Stromal cell of bone marrow (primary cell): ENCODE measurements at places on chromosomes 1 and 21.

DNA sequence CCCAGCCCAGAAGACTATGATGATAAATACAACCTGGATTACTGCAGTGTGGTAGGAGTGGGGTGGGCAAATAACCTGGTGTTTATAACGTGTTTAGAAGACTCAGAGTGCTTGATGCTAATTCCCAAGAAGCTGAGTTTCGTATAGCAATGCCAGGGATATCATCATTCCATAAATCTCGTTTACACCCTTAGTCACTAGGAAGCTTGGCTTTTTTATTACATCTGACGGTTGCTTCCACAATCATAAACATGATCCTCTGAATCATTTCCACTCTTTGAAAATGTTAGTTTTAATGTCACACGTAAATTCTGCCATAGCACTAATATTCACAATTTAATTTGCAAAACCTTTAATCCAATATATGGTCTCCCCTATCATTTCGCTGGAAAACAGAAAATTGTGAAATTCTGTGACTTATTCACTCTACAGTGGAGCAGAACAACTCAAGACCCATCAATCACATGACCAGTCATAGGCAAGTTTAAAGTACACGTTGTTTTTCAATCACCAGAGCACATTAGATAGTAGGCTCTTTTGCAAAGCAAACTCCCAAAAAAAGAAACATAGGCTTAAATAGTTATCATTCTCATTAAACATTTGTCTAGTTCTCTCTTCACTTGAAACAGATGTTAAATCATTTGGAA, 321.0 kb downstream of the LTN1 start:
- no peak for DNase-seq

GRCh38 chr1:80994038-80994437, 806.7 kb upstream of the ADGRL2 start:
- DNase-seq = no peak

DNA sequence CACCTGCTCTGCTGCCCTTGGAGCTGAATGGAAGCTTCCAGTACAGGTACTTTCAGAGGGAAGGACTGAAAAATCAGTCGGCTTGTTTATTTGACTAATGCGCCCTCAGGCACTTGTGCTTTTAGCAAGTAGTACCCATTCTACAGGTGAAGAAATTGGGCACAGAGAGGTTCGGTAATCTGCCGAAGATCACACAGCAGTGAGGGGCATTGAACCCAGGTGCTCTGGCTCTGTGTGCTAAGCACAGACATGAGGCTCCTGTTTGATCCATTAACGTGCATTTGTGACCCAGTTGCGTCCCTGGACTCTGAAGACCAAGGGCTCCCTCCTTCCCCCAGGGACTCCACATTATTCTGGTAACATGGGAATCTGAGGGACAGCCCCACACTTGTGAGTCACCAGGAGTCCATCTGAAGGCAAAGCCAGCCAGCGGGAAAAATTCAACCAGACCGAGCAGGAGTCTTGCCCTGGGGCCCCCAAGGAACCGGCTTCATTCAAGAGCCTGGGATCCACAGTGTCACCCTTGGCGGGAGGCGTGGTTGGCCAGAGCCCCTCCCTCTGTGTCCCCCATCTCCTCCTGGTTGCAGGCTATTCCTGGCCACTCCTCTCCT, 192.4 kb upstream of the ARHGEF16 start:
- DNase-seq = no peak

DNA sequence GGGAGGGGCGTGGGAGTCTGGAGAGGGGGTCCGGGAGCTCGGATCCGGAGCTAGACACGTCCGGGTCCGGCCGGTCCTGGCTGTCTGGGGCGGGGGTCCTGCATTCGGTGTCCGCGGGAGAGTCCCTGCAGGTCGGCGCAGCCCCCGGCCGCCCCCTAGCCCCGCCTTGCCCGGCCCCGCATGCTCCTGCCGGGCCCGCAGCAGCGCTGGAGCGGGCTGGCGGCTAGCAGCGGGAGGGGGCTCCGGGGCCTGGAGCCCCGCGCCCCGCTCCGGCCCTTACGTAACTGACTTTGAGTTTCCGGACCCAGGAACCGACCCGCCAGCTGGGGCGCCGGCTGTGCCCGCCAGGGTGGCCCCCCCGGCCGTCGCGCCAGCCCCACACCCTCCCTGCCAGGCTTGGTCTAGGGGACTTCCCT, 26.9 kb upstream of the EPB41 start:
- no peak for DNase-seq

DNA sequence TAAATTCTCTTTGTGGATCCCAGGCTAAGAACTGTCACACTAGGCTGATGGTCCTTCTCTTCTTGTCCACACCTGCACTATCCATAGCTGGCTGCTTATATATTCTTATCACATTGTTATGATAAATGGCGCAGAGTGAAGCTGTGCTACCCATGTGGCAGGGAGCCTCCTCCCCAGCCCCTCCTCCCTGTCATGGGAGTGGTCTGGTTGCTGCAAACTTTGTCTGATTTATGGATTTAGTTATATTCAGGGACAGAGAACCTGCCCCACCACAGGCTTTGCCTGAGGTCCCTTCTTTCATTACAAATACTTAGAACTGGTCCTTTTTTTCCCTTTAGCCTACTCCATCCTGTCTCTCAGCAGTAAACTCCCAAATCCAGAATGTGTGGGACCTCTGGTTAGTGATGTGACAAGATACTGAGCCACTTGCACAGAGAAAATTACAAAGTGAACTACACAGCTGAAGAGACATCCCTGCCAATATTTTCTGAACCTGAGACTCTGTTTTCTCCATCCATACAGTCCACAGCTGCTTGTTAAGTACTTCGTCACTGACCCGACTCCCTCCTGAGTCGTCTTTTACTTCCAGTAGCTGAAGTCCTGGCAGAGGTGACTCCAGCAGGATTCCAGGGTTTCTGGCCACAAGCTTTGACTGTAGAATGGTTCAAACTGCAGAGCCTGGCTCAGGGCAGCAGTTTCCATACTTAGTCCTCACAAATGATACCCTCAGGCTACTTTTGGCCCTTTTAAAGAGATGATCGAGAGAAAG, 37.6 kb downstream of the PTGFRN start:
- DNase-seq = no peak

GRCh38 chr1:234913771-234914170, 214.9 kb downstream of the TOMM20 start:
- DNase-seq = no peak

- DNase-seq = no peak
These were observed 11.3 kb downstream of the NFIA start for GRCh38 chr1:61093525-61094137.

- no peak for DNase-seq
These were observed 17.5 kb downstream of the RHOU start for GRCh38 chr1:228752675-228753265.

DNA sequence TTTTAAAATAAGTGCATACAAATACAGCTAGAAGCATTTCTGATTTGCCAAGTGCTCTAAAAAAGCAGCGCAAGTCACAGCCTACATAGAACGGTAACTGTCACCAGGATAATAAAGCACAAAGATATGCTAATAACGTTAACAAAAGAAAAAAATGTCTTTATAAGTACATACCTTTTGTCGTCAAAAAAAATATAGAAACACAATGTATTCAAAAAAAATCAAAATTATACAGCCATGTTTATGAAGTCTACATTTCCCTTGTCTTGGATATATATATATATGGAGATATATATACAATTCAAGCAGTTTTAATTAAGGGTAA, 3.2 kb downstream of the IRF2BP2 start:
- no peak for DNase-seq

DNA sequence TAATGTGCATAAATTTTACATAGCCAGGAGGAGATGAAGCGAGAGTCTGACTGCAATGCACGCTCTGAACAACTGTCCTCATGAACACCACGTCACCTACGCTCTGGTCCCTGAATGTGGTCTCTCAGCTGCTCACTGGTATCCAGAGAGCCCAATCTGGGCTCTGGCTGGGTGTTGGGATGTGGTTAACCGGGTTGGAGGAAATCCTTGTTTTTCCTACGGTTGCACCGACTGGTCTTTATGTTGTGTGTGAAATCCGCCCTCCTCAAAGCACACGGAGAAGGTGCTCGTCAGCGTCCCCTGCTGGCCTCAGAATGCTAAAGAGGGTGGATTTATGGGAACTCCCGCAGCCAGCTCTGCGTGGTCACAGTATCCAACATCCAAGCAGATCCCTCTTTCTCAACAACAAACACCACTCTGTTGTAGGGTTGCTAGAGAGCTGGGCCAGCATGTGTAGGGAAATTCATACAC, 51.8 kb upstream of the FAM89A start:
- DNase-seq = no peak

- DNase-seq = peak; percentile 69
These were observed 360 bp upstream of the PRDX6 start for GRCh38 chr1:173476665-173477285.

- no peak for DNase-seq
These were observed 52.0 kb upstream of the FAM20B start for GRCh38 chr1:178973652-178974101.

DNA sequence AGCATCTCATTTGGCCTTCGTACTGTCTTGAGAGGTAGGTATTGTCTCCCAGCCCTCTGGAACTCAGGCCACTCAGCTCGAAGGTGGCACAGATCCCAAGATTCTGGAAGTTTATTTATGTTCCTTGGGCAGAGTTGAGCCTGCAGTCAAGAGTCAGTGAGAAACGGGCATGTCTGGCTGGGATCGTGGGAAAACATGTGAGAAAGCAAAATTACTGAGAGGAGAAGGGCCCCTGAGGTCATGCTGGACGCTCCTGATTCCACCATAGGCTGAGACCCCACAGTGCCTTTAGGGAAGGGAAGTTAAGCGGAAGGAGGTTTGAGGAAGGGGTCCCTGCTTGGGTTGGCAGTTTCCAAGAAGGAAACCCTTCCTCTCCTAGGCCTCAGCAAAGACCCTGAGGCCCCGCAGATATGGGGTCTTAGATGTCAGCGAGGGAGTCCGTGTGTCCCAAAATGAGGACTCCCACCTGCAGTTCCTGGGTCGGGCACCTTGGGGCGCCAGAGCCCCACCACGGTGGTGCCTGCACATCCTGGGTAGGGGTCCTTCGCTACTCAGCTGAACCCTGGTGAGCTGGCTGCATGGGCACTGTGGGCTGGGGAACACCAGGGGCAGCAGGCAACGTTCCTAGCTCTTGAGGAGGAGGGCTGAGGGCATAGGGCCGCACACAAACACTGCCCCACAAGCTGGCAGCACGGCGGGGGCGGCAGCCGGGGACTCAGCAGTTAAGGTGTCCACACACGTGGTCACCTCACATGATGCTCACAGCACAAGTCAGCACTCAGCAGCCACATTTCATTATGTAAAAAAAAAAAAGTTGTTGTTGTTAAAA, 12.3 kb upstream of the SEMA4A start:
- no peak for DNase-seq

DNA sequence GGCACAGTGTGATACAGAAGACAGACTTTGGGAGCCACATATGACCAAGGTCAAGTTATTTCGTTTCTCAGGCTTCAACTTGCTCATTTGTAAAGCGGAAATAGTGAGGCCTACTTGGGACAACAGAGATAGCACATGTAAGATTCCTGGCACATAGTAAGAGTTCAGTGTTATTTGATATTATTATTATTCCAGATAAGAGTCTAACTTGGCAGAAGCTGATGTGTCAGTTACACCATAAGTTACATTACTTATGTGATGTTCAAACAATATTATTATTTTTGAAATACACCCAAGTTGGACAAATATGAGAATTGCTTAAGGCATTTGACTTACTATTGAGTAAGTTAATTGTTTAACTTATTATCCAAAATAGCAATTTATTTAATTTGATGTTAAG, 10.2 kb upstream of the CYP4X1 start:
- DNase-seq = peak; percentile 36

DNA sequence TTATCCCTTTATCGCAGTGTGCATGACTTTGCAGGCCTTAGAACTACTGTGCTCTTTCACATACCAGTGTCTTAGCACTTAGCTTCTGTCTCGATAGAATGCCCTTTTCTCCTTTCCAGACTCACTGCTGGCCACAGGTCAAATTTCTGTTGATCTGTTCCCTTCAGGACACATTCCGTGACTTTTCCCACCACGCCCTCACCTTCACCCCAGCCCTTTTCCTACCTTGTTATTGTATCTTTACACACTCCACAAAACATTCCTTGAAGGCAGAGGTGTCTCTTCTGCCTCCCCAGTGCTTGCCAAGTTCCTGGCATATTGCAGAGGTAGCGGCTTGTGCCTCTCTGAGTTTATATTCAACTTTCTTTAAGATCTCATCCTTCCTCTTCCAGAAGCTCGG, 3.7 kb upstream of the IGSF9 start:
- DNase-seq = no peak

GRCh38 chr21:41098481-41099042, 69.4 kb upstream of the BACE2 start:
- no peak for DNase-seq

DNA sequence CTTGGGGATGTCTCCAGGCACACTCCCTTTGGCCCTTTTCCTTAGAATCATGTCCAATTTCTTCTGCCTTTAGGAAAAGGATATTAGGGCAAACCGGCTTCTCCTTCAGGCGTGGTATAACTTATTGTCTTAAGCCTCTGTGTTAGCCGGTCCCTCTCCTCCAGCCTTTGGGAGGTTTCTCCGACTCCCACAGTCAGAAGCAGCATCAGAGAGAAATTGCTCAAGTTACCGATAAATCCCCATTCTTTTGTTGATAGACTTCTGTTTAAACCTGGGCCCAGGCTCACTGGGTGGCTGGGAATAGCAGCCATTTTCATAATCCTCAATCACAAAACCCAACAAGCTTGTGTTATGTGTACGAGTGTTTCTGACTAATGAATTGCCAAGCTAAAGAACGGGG, 85.4 kb upstream of the KAZN start:
- DNase-seq = no peak

- no peak for DNase-seq
These were observed 16.0 kb upstream of the ZNF496 start for GRCh38 chr1:247347477-247348222.

GRCh38 chr1:183097438-183098051, 74.3 kb downstream of the LAMC1 start:
- DNase-seq = no peak

- no peak for DNase-seq
These were observed 337.1 kb downstream of the SIPA1L2 start for GRCh38 chr1:232292818-232293217.
